ENCODE measurements at places on chromosomes 12 and 14.

DNA sequence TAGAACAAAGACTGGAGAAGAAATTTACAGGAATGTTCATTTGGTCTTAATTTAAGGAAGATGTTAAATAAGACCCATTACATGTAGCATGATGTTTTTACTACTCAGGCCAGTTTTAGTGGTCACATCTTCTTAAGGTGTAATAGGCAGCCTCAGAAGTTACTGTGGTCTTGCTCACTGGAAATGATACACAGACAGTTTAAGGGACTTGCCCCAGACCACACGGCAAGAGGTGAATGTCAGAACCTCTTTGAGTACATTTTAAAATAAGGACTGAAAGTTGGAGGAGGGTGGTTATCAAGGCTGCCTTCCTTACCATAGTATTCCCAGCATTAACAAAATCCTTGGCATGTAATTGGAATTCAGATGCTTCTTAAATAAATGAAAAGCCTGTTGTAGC, 37.9 kb downstream of the LRRK2 start:
- DNase-seq = no peak

DNA sequence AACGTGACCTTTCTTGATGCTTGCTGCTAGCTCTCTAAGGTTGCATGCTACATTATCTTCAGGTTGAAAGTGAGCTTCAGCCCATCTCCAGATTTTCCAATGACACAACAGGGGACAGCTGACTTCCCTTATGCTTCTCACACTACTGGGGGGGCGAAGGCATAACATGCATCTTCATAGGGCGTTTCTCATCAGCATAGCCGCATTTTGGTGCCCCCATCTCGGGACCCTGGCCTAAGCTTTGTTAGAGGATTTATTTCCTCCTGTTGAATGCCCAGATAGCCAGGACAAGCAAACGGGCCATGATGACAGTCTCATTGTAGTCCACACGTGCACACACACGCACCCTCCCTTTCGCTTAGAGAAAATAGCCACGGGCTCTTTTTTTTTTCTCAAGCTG, 30.7 kb downstream of the SSPN start:
- DNase-seq = no peak

- peak; percentile 79 for DNase-seq
Measured at GRCh38 chr12:92735131-92735721, 32.4 kb downstream of the PLEKHG7 start.

DNA sequence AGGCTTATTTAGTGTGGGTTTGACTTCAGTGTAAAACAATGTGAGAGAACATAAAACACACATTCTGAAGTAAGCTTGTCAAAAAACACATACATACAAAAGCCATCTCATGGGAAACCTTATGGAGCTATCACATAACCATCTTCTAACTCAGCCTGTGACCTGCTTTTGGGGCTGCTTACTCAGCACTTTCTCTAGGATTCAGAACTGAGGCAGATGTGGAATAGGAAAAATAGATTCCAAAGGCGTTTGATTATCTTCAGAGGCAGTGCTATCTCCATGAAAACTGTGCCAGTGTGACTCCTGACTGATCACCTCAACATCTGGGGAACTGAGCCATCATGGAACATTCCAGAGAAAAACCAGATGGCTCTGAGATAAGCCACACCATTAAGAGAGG, 13.5 kb downstream of the HAL start:
- DNase-seq = no peak

GRCh38 chr12:57524814-57525614, 2.4 kb downstream of the MBD6 start:
- DNase-seq = no peak

DNA sequence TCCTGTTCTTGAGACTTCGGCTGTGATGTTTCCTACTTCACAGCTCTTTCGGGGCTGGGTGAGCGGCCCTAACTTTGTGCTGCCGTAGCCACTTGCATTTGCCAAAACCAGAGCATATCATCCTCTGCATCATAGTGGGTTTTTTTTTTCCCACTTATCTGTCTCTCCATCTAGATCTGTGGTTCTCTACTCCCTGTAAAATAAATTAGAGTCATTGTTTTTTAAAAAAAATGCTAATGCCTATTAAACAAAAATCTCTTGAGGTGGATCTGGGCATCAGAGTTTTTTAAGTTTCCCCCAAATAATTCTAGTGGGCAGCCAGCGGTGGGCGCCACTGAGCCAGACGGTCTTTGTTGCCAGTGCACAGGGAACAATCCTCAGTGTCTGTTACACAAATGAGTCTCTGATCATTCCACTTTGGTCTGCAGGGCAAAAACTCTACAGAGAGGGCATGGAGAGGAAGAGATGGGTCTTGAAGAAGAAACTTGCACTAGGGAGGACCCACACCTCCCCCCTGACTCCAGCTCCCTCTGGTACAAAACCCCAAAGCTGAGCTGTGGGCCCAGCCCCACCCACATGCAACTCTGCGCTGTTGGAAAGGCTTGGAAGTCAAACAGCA, 62.4 kb upstream of the BCL2L14 start:
- no peak for DNase-seq

DNA sequence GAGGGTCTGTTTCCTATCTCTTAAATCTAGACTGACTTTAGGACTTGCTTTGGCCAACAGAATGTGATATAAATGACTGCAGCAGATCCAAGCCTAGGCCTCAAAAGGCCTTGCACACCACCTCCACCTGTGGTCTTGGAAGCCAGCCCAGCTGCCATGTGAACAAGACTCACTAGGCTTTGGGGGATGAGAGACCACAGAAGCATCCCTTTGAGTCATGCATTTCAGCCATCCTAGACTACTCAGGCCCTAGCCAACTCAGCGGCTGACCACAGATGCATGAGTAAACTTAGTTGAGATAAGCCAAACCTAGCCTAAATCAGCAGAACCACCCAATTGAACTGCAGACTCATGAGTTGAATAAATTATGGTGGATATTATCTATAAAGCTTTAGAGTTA, 87.7 kb downstream of the KCNH5 start:
- peak; percentile 19 for DNase-seq

- DNase-seq = no peak
Measured at GRCh38 chr14:29205658-29206057, 439.1 kb downstream of the FOXG1 start.

GRCh38 chr14:23460960-23461359, 8.5 kb upstream of the NGDN start:
- no peak for DNase-seq

DNA sequence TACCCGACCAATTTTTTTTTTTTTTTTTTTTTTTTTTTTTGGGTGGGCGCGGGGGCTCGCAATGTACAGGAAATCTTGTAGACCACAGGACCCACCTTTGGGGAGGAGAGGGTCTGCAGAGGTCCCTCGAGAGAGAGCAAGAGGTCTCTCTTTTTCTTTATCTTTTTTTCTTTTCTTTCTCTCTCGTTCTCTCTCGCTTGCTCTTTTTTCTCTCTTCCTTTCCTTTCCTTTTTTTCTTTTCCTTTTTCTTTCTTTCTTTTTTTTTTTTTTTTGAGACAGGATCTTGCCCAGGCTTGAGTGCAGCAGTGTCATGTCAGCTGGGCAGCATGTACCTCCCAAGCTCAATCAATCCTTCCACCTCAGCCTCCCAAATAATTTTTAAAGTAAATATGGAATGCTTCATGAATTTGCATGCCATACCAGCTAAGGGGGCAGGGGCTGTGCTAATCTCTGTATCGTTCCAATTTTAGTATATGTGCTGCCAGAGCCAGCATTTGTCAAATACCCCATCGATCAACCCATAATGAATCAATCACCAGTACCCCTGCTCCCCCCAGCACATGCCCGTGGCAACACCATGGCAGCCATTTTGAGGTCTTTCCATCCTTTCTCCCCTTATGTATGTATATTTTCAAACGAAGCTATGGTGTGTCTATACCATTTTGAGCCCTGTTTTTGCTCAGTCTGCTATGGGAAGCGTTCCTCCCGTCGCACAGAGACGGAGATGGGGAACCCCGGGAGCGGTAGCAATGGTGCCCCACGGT, 9.3 kb downstream of the PAPLN start:
- no peak for DNase-seq

- no peak for DNase-seq
Measured at GRCh38 chr12:53191885-53192530, 11.3 kb upstream of the CSAD start.

DNA sequence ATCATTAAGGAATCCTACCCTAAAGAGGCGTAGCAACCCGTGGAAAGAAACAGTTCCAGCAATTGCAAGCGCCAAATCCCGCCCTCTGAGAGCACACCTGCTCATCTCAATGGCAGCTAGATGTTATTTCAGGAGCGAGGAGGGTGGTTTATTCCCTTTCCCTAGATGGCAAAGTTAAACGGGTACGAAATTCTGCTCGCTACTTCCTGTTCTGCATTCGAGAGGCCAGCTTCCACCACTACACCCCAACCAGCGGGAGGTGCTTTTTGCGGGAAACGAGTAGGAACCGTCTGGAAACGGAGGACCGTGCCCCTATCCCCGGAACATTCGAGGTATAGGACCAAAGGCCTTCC, 536 bp downstream of the VPS29 start:
- DNase-seq = peak; percentile 45

DNA sequence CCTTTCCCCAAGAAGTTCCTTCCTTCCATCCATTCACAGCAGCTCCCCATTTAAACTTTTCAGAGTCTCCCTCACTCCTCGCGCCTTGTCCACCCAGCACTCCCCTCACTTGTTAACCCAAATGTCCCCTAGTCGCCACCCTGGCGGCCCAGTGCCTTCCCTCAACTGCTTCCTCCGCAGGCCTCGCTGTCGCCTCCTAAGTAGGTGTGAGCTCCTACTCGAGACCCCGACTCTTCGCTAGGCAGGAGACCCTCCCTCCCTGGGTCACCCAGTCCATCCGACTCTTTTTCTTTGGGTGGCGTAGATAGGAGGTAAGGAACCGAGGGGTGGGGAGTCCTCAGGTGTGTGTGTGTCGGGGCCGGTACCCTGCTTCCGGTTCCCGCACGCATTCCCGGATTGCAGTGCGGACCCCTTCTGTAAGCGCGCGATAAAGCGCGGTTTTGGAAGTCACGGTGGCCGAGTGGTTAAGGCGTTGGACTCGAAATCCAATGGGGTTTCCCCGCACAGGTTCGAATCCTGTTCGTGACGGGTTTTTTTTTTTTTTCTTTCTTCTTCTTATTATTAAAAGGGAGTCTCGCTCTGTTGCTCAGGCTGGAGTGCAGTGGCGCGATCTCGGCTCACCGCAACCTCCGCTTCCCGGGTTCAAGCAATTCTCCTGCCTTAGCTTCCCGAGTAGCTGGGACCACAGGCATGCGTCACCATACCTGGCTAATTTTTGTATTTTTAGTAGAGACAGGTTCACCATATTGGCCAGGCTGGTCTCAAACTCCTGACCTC, 823 bp upstream of the SMARCC2 start:
- DNase-seq = peak; percentile 71

DNA sequence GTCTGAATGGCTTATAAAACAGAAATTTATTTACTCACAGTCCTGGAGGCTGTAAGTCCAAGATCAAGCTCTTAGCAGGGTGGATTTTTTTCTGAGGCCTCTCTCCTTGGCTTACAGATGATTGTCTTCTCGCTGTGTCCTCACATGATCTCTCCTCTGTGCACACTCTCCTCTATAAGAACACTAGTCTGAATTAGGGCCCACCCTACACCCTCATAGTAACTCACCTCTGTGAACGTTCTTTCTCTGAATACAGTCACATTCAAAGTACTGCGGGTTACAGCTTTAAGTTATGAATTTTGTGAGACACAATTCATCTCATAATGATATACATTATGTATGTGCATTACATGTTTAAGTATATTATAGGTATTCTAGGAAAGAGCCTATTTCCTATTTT, 135.7 kb upstream of the ATXN7L3B start:
- no peak for DNase-seq

DNA sequence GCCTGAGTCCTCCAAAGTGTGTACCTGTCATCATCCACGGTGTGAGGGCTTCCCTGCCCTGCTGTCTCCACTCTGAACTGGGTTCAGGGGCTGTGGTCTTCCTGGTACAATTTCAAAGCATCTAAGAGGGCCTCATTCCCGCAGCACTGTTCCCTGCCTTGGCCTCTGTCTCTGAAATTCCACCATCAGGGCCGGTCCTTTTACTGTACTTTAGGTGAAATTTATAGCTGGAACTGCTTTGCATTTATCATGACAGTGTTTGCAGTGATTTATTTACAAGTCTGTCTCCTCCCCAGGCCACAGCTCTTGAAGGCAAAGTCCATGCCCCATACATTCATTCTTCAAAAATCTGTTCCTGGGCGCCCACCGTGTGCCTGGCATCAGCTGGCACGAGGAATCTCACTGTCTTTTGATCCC, 36.9 kb upstream of the NCOR2 start:
- no peak for DNase-seq

GRCh38 chr12:80598004-80598606, 109.3 kb upstream of the MYF6 start:
- DNase-seq = peak; percentile 41

DNA sequence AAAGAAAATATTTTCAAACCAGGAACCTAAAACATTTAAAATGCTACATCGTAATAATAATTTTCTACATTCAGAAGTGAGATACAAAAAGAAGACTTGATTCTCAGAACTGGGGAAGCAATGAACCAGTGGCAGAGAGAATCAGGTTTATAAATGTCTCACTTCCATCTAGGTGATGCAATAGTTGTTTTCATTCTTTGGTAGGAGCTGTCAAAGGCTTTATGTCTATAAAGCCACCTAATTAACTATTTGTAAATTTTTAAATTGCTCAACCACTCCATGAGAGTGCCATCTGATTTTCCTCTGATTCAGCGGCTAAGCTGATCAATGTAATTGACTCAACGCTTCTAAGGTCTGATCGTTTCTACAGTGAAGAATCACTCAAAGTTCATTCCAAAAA, 66.1 kb downstream of the ARMH4 start:
- no peak for DNase-seq

GRCh38 chr14:36513012-36513420, 7.0 kb downstream of the NKX2-1 start:
- DNase-seq = no peak

DNA sequence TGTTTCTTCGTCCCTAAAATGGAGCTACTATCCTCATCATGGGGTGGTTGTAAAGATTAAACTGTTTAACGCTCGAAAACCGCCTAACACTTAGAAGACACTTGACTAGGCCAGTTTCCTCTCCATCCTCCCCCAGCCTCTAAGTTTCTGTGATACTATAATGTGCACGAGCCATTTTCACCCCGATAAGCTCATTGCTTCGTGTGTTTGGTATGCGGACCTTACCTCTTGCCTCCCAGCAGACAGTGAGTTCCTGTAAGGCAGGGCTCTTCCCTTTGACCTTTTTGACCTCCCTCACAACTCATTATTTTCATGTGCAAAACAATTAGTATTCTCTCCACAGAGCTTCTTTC, 499 bp upstream of the GXYLT1 start:
- DNase-seq = no peak

DNA sequence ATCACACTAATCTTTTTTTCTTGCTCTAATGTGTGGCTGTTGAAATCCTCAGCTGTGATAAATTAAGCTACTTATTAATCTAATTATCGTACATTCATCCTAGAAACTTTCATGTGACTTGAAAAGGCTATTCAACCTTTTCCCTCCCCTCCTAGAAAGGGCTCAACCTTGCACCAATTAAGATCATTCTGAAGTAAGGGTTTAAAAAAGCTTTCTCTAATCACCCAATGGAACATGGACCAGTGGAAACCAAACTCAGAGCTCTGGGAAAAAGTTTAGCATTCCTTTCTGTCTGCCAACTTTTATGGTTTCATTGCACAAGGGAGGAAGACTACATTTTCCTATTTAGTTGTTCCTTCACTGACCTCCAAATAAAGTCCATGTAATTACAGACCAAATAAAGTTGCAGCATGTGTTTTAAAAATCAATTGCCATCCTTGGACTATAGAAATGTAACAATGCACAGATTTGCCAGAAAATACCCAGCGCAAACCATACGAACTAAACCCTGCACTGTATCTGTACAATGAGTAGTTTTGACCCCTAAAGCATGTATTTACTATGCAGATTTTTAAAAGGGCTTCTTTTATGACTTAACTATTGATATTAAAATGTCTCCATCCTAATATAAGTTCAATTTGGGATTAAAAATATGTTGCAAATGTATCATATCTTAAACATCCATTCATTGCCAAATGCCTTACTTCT, 142.6 kb upstream of the OTX2 start:
- no peak for DNase-seq

All from AG20443 (cell line).